ENCODE measurements at places on chromosomes 16 and 17.

- no peak for DNase-seq
These were observed 1.7 kb upstream of the ITGAE start for GRCh38 chr17:3802461-3803307.

GRCh38 chr17:8109661-8110455 is 8.5 kb downstream of the ALOXE3 start:
- peak; percentile 80 for DNase-seq

DNA sequence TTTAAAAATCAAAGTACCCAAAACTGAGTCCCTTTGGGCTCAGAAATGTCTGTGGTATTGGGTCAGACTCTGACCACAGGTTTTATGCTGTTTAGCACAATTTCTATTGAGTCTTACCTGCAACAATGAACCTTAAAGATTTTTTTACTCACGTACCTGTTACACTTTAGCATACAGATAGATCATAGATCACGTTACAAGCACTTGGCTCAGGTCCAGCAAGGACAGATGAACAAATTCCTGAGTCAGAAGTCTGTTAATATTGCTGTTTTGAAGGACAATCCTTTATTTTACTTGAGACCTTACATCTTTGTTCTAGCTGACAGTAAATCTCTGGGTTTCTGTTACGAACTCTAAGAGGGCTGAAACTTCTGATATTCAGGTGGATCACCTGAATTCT is 12.8 kb downstream of the SLC7A6OS start:
- no peak for DNase-seq

- no peak for DNase-seq
These were observed 9.8 kb upstream of the BRCA1 start for GRCh38 chr17:43134774-43135453.

GRCh38 chr16:68310437-68310773 is 341 bp downstream of the SLC7A6OS start:
- no peak for DNase-seq

DNA sequence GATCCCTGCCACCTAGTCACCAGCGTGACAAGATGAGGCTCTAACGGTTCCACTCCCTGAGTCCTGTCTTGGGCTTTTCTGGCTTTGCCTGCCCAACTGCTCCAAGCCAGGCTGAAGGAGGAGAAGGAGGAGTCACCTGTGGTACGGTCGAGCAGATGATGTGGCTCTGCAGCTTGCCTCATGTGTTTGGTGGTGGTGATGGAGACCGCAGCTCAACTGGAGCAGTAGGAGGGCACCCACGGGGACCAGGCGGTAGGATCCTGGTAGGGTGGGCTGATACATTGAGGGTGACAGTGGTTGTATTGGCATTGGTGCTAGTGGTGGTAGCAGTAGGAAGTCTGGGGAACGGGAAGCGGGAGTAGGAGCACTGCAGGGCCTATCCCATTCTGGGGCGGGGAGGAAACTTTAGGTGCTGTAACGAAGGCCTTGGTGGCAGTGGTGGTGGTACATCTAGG is 202.8 kb upstream of the WSB1 start:
- DNase-seq, result no peak

GRCh38 chr17:81479175-81480071 is 33.2 kb downstream of the ACTG1 start:
- DNase-seq, result no peak

- no peak for DNase-seq
These were observed 2.6 kb downstream of the TSPOAP1 start for GRCh38 chr17:58325976-58326468.

DNA sequence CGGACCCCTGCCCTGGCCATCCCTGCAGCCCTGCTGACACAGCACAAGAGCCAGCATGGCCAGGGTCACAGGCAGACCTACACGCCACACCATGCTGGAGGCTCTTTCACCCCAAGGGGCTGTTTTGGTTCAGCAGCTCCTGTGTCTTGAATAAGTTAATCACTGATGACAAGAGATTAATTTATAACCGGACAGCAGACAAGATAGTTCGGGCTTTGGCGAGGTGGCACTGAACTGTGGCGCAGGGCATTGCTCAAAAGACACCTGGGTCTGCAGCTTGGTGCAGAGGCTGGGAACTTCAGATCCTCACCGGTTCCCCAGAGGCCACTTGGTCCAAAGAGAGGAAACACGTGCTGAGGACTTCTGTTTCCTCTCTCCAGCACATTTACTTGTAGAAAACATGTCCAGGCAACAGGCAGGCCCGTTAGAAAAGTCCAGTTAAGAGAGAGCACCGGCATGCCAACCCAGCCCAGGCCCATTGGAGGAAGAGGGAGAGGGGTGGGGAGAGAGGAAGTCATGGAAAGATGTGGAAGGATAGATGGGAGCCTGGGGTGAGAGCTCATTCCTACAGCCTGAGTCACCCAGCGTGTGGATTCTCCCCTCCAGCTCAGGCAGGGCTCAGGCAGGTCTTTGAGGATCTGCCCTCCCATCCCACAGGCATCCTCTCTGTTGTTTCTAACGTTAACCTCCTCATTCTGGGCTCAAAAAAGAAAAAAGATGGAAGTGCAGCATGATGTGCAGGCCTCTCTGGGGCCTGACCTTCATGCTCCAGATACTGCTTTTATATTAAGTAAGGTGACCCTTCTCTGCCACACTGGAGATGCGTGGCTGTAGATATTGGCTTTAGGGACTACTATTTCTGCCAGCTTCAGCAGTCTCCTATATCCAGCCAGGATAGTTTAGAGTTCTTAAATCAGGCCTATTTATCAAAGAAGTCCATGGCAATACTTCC is 80.0 kb upstream of the HNF1B start:
- DNase-seq, result no peak

DNA sequence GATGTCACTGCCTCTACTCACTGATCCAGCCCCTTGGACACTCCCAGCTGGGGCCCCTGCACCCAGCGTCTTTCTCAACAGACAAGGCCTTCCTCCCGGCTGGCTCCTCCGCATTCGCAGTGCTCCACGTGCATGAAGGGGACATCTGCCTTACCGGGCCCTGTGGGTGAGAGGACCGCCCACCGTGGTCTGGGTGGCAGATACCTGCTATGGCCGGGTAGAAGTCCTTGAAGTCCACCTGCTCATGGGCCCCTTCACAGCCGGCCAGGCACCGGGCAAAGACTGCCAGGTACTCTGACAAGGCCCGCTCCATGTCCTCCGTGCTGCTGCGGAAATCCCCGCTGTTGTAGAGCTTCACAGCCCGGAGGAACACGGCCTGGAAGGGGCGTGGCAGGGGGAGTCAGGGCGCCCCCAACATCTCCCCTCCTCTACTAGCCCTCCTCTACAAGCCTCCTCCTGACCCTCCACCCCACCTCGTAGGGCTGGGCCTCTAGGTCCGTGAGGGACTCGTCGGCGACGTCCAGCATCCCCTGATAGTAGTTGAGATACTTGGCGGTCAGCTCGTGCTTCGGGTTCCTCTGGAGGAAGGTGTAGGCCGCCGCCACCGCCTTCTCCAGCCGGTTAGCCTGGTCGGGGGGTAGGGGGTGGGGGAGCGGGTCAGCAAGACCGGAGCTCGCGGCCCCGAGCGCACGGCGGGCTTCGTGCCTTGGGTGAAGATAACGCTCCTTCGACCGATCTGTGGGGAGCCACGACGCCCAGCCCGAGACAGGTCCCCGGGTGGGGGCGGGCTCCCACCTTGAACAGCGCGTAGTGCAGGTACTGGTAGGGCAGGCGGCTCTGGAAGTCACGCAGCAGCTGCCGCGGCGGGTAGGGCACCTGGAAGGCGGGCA is 845 bp downstream of the P3H4 start:
- DNase-seq, result no peak

GRCh38 chr17:62824290-62825131 is 16.4 kb upstream of the MARCHF10 start:
- DNase-seq, result peak; percentile 54

DNA sequence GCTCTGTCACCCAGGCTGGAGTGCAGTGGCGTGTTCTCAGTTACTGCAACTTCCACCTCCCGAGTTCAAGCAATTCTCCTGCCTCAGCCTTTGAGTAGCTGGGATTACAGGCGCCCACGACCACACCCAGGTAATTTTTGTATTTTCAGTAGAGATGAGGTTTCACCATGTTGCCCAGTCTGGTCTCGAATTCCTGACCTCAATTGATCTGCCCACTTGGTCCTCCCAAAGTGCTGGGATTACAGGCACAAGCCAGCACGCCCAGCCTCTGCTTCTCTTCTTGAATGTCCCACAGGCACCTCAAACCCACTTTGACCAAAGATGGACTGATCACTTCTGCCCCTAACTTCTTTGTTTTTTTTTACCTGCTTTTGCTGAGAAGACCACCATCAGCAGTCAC is 4.6 kb upstream of the ARL5C start:
- DNase-seq, result no peak

- no peak for DNase-seq
These were observed 9.2 kb upstream of the ZNF652 start for GRCh38 chr17:49370971-49371834.

GRCh38 chr16:68429076-68429854 is 19.0 kb downstream of the SMPD3 start:
- DNase-seq, result no peak

- no peak for DNase-seq
These were observed 11.4 kb upstream of the CLDN9 start for GRCh38 chr16:3001316-3001715.

DNA sequence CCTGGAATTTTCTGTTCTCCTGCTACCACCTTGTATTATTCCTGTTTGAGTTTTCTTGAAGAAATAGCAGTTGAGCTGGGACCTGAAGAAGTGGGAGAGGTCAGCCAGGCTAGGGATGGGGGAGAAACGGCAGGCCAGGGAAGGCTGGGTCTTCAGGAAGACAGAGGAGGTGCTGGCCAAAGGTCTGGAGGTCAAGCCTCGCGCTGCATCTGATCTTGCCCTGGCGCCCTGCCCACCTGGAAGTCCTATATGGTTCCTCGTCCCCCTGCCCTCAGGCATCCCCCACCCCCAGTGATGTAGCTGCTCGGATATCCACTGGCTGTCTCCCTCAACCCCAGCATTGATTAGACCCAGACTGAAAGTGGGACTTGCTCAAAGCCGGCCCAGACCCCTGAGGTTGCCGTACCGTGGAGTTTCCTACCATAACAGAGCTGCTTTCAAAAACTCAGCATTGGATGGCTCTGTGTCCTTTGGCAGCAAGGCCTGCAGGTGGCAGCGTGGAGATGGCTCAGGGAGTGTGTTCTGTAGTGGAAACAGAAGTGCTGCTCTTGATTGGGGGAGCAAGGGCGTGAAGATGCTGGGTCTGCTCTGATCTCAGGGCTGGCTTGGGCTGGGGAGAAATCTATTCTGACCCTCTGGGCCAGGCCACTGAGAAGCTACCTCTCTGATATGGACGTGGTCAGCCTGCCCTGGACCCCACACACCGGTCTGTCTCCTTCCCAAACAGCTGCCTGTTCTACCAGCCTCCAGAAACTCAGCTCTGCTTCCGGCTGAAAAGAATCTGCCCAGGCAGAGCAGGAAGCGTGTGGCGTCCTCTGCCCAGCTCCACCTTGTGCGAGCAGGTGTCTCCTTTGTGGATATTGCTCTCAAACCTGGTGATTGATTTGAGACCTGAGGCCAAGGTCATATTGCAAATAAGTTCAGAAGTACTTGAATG is 107.0 kb upstream of the CACNG5 start:
- peak; percentile 76 for DNase-seq

DNA sequence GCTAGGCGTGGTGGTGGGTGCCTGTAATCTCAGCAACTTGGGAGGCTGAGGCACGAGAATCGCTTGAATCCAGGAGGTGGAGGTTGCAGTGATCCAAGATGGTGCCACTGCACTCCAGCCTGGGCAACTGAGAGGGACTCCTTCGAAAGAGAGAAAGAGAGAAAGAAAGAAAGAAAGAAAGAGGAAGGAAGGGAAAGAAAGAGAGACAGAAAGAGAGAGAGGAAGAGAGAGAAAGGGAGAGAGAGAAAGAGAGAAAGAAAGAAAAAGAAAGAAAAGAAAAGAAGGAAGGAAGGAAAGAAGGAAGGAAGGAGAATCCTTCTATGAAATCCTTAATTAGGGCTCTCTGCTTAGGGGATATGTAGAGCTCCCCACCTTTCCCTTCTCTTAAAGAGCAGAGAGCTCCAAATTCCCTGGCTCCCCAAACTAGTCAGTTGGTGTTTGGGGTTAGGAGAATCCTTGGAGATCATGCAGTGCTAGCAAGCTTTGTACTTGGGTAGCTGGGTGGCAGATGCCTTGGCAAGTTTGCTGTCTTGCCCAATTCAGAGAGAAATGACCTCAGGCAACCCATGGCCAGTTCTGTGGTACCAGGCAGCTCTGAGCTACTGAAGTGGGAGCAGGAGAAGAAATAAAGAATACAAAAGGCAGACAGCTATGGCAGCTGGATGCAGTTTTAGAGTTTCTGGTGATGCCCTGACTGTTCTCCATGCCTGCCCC is 8.9 kb upstream of the HOXB13 start:
- DNase-seq, result no peak

DNA sequence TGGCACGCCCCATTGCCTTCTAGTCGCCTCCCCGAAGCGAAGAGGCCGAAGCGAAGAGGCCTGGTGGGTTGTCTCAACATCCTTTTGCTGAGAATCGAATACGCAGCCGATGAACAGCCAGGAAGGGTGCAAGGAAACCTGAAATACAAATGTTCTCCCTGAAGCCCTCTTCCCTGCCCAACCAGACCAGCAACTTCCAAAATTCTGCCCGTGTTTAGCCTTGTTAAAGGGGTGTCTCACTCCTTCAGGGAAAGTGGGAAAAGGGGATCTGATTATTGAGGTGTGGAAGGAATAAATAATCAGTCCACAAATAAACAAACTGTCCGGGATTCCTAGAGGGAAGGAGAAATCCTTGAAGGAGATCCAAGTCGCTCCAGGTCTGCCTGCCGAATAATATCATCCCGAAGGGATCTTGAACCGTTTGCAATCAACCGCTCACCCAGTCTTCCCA is 1.4 kb upstream of the FOXC2 start:
- DNase-seq, result no peak

DNA sequence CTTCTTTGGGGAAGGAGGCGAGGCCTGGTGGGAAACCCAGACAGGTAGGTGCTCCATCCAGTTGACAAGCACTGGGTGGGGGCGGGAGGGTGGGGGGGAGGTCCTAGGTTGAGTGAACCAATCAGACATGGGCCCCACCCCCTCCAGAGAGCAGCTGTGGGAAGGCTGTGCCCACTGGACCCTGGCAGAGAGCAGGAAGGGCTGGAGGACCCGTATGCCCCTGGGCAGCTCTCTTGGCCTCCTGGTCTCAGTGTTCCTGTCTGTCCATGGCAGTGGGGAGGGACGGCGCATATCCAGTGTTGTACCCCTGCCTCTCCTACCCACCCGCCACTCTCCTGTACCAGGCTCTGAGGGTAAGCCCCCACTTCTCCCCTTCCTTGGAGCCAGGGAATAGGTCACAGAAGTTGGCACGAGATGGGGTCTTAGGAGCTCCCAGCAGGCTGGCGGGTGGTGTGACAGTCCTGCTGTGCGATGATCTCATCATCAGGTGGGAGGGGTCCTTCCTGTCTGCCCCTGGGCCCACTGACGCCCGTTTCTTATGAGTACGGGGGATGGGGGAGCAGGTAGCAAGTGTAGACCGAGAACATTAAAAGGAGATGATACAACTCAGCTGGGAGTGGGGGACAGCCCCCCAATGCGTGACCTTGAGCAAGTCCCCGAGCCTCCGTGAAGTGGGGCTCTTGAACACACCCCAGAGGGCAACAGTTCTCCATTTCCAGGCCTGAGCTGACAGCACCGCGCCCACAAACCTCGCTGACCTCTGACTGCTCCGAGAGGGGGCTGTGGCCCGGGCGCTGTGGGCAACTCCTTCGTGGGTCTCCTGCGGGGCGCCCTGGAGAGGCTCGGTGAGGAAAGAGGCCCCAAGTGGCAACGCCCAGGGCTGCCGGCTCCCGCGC is 1.2 kb upstream of the ZFPM1 start:
- no peak for DNase-seq

GRCh38 chr17:60602385-60602742 is 2.4 kb downstream of the PPM1D start:
- peak; percentile 40 for DNase-seq

- peak; percentile 34 for DNase-seq
These were observed 1.1 kb downstream of the TOX3 start for GRCh38 chr16:52545898-52546266.

Measured in HAP-1 (cell line).